Fibroblast of villous mesenchyme (primary cell): ENCODE measurements at places on chromosomes 2 and 18.

GRCh38 chr2:152646775-152647174, 70.5 kb downstream of the PRPF40A start:
- peak; percentile 67 for DNase-seq

GRCh38 chr2:8704906-8705305, 23.1 kb downstream of the ID2 start:
- no peak for DNase-seq

GRCh38 chr2:151640087-151640486, 94.2 kb downstream of the NEB start:
- no peak for DNase-seq

DNA sequence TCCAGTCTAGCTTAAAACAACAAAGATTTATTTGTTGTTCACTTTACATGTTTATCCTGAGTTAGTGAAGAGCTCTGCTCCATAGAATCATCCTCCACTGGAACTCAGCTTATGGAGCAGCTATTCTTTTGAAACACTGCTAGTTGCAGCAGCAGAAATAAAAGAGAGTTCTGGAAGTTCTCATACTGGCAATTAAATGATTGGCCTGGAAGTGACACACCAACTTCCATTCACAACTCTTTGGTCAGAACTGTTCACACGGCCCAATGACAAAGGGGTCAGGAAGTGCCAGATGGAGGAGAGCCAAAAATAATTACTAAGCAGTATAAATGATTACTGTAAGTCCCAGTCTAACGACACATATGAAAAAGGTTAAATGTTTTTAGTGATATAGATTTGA, 39.1 kb downstream of the FBXO11 start:
- peak; percentile 88 for DNase-seq
